ENCODE measurements at places on chromosomes 1 and 21.

DNA sequence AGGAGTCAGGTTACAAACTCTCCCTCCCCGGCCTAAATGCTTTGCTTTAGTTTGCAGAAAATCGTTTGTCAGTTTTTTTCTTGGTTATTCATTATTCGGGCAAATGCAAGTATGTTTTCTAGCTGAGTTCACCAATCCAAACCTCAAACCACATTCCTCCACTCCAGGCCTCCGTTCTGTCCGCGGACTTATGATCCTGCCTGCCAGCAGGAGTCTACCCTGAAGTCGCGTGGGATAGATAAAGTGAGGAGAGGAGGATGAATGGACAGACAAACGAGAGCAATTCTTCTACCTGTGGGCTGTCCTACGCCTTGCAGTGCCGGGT is 1.3 kb downstream of the ADAMTS1 start:
- DNase-seq = no peak

GRCh38 chr1:155978973-155979429 is 654 bp upstream of the ARHGEF2 start:
- DNase-seq = no peak

DNA sequence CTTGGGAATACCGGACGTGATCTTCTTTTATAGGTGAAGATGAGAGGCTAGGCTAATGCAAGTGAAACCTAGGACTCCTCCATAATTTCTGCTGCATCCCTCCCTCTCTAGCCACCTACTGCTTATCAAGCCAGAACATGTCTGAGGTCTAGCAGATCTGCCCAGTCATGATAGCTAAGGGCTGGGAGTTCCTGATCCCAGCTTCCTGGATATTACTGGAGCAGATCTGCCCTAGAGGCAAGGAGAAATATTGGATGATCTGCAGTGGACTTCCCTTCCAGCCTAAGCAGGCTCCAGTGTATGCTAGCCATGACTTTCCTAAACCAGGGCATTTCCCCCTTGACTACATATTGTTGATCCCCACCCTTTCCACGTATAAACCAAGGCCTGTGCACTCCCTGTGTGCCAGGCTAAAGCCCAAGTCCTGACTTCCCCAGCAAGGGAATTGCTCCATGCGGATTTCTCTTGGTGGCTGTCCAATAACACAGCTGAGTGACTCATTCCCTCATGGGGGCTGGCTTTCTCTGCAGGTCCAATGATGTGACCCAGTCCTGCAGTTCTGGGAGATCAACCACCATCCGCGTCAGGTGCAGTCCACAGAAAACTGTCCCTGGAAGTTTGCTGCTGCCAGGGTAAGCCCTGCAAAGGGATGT is 15.5 kb upstream of the SARS1 start:
- no peak for DNase-seq

GRCh38 chr1:91245435-91245834 is 159.2 kb downstream of the HFM1 start:
- DNase-seq = no peak

DNA sequence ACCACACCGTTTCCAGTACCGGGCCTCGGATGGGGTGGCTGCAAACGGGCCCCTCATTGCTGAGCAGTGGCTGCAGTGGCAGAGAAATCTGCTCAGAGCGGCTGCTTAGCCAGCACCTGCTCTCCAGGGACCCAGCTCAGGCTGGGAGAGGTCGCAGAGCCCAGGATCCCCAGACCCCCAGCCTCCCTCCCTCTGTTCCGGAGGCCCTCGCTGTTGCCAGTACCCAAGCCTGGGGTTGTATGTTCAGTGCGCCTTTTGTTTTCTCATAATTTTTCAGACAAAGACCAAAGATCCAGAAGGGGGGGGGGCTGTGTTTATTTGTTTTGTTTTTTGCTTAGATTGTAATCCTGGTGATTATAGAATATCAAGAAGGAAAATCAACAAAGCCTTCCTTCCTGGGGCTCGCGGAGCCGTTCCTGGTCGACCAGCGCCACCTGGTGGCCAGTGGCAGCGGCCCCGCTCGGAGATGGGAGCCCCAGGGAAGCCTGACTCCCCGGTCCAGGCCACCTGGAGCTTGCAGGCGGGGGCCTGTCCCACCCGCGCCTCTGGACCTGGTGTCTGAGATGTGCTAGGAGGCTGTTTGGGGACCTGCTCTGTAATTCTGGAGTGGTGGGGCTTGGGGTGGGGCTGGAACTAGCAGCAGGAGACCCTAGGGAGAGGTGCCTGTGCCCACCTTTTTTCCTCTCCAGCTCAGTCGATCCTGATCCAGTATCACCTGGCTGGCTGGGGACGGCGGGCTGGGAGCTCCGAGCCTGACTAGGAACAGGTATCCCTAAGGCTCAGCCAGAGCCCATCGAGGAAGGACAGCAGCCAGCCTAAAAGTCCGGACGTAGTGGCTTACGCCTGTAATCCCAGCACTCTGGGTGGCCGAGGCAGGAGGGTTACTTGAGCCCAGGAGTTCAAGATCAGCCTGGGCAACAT is 123.9 kb upstream of the VAMP3 start:
- peak; percentile 62 for DNase-seq

DNA sequence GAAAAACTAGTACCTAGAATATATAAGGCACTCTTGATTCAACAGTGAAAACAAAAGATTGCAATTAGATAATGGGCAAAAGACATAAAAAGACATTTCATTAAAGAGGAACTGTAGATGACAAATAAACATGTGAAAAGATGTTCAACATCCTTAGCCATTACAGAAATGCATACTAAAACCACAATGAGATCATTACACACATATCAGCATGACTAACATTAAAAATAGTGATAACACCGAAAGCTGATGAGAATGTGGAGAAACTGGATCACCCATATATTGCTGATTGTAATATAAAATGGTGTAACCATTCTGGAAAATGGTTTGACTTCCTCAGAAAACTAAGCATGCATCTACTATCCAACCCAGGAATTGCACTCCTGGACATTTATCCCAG is 340.3 kb downstream of the SEC16B start:
- no peak for DNase-seq

DNA sequence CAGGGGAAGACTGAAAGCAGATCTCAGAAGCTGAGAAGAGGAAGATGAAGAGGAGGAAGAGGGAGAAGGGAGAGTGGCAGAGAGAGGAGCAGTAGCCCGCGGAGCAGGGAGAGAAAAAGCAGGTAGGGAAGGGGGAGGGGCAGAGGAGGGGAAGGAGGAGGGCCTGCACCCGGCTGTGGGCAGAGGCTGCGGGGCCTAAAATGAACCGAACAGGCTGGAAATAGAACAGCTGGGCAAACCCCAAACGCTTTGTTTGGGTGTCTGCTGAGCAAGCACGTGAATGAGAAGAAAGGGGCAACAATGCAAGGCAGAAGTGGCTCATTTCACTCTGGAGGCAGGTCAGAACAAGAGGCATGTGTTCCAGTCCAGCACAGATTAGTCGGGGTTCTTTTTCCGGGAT is 33.5 kb downstream of the KCNC4 start:
- DNase-seq = no peak

DNA sequence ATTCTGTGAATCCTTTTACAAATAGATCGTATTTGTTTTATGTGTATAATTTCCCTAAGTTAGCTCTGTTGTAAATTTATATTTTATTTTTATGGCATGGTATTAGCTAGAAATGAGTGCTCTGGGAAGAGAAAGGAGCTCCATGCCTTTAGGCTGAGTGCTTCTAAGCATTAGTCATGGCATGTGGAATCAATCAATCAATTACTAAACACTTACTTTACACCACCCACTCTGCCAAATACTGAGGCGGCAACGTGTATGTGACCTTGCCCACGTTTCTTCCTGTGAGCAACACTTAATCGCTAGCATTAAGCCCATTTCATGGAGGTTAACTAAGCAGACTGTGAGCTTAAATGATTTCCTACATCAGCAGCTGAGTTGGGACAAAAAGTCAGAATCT is 7.2 kb upstream of the BECN2 start:
- no peak for DNase-seq

- DNase-seq = no peak
Observed at GRCh38 chr1:168824418-168825065, 95.5 kb upstream of the DPT start.

DNA sequence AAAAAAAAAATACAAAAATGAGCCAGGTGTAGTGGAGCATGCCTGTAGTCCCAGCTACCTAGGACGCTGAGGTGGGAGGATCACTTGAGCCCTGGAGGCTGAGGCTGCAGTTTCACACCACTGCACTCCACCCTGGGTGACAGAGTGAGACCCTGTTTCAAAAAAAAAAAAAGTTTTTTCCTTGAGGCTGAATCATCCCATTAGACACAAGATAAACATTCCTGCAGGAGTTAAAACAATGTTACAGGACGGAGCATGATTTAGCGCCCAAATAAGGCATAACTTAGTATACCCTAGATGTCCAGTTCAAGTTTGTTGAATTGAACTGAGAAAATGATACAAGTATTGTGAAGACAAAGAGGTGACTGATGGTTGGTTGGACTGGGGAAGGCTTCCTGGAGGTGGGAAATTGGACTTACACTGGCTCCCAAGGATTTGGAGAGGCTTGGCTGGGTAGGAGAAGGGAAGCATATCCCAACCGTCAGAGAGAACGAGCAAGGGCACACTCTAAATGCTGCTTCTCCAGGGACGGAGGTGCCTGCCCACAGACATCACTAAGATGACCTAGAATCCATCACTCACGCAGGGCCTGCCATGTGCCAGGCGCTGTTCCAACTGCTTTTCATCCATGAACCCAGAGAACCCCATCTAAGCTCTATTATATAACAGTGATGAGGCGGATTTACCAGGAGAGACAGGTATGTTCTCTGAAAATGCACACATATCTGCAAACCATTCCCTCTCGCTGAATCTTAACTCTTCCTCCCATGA is 610.6 kb downstream of the KIF26B start:
- peak; percentile 39 for DNase-seq
